Gastrocnemius medialis (tissue), 4 donors: ENCODE measurements at places on chromosomes 12 and 14. TPM values are rescaled to one million over a fixed set of nuclear protein-coding genes. Genes with fewer than 3 reads are reported as not detected.

Gene GRIN2B
- not detected for total RNA-seq

Gene GDF11
- total RNA-seq = 4.4 TPM

Gene BCL2L14
- total RNA-seq = not detected

Gene SYNDIG1L
- total RNA-seq = not detected

Gene IL26
- total RNA-seq = not detected

Gene RAPGEF3
- total RNA-seq = 27.0 TPM

Gene EFS
- total RNA-seq = 0.31 TPM

Gene C12orf60
- 0.33 TPM for total RNA-seq

Gene CARMIL3
- 0.31 TPM for total RNA-seq

Gene MUCL1
- total RNA-seq = not detected

Gene NDUFA12
- 353 TPM for total RNA-seq

Gene RTL1
- not detected for total RNA-seq

Gene CLEC4C
- total RNA-seq = not detected

Gene HOXC9
- 13.6 TPM for total RNA-seq

Gene GUCY2C
- not detected for total RNA-seq

Gene KRT86
- total RNA-seq = 0.24 TPM

Gene TM9SF1
- total RNA-seq = 46.4 TPM

Gene WNT5B
- 2.5 TPM for total RNA-seq
